ENCODE measurements at places on chromosomes 3 and 15.

DNA sequence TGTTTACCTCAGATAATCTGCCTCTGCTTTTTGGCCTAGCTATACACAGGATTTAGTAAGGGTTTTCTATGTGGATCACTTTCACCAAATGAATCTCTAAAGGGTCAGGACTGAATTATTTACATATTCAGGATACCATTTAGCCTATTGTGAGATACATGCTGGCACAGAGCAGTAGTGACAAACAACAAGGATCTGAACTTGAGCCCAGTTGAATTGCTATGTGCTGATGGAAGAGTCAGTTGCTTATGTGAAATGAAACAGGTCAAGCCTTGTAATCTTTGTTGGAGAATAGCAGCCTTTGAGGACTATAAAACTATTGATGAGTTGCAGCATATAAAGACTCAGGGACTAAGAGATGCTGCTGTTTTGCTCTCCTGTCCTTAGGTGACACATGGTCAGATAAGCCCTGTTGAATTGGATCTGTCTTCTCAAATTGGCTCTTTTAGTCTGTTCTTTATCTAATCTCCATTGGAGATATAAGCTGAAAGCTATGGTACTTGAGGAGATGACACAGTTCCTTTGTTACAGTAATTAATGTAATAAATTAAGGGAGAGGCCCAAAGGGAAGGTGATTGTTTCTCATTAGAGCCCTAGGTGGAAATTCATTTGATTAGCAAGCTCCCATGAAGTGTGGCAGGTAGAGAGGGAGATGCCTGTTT lies 30.4 kb downstream of the ZNF609 start:
- DNase-seq, result no peak

DNA sequence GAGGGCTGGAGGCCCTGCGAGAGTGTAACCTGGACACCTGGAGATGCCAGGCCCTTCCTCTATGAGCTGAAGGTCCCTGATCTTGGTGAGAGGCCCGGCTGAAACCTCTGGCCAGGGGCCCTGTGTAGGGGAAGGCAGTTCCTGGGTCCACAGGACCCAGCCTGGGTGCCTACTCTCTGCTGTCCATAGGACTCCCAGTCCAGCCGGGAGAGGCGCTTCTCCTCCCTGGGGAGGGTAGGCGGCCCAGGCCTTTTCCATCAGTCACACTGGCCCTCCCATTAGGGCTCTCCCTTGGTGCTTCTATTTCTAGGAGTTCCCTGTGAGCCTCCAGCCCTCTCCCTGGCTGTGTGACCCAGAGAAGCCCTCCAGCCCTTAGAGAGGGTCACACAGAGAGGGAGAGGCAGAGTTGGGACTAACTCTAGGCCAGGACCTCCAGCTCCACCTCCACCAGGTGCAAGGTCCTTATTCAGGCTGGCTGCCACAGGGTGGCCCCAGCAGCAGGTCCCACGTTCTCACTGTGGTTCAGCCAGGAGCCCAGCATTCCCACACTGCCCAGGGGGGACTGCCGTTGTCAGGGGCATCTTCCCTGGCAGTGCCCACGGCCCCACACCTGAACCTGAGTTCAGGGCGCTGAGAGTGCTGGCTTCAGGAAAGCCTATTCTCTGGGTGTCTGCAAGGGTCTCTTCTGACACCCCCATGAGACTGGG lies 146.8 kb downstream of the SMAD6 start:
- no peak for DNase-seq

- no peak for DNase-seq
These were observed 622 bp downstream of the NAALADL2 start for GRCh38 chr3:174859756-174860155.

DNA sequence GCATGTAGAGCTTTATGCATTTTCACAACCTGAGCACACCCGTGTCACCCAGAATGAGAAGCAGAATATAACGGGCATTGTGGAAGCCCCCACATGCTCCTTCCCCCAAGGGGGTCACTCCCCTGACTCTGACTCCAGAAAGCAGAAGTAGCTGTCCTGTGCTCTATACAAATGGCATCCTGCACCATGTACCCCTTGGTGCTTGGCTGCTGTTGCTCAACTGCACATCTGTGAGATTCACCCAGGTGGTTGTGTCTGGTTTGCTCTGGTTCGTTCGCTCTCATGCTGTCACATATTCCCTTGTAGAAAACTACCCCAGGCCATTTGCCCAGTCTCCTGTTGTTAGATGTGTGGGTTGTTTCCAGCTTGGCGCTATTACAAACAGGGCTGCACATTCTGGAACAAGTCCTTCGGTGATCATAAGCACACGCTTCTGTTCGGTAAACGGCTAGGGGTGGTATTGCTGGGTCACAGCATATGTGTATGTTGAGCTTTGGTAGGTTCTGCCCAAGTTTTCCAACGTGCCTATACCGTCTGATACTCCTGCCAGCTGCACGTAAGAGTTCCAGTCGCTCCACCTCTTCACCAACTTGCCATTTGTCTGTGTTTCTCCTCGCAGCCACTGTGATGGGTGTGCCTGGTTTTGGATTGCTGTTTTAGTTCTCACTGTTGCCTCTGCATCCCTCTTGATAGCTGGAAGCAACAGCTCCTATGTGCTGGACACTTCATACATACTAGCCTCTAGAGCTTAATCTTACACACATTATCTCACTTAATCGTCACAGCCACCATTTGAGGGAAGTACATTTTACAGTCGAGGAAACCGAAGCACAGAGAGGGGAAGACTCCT lies 65.4 kb upstream of the SLC6A6 start:
- no peak for DNase-seq

Data from hindlimb muscle (tissue), 1 donor.